ENCODE measurements at places on chromosomes 1 and 21.
A peak's percentile ranks its signal among the peaks of the same experiment; 100 is the strongest.

DNA sequence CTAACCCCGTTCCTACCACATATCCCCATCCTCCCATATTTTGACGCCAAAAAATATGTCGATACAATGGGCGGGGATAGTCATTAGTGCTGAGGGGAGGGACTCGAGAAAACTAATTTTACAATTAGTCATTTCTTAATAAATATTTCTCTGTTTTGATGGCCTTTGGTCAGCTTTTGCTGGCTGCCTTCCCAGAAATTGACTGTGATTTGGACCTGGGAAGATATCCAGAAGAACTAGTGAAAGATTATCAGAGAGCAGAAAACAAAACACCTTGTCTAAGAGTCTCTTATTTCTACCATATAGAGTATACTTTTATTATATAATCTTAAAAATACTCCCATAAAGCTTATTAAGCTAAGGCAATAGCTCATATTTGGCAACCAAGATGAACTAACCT lies 247.6 kb downstream of the MRPL39 start:
- DNase-seq, result peak; percentile 23
- no peaks in the 10 kb centered on the region for H3K36me3 ChIP-seq
- no peaks in the 10 kb centered on the region for H3K27me3 ChIP-seq
- H3K27ac ChIP-seq, result no peak overlapping the region
- no peak overlapping the region for H3K4me3 ChIP-seq
- H3K4me1 ChIP-seq, result no peaks in the 10 kb centered on the region

DNA sequence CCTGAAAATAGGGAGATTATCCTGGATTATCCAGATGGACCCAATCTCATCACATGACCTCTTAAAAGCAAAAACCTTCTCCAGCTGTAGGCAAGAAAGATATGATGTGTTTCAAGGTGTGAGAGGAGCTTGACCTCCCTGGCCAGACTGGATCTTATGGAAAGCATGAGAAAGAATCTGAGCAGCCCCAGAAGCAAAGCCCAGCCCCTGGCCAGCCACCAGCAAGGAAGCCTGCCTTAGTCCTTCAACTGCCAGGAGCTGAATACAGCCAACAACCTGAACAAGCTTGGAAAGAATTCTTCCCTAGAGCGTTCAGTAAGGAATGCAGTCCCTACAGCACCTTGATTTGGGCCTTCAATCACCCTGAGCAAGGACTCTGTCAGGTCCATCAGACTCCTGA lies 375.0 kb upstream of the CHRM3 start:
- no peak for DNase-seq
- H3K27me3 ChIP-seq, result no peaks in the 10 kb centered on the region
- H3K4me1 ChIP-seq, result no peaks in the 10 kb centered on the region
- H3K4me3 ChIP-seq, result no peak overlapping the region
- no peaks in the 10 kb centered on the region for H3K36me3 ChIP-seq
- no peak overlapping the region for H3K27ac ChIP-seq

DNA sequence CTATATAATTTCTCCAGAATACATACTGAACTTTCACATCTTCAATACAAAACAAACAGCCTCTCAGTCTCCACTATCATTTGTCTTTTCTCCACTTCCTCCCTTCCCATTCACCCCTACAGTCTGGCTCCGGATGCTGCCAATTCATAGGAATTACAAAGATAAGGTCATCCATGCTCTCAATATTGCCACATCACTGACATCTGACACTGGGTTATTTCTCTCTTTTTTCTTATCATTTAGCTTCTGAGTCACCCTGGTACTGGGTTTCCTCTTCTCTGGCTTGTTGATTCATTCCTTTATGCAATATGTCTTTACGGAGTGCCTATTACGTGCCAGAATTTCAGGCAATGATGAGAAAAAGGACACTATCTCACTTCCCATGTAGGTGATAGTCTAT lies 3.1 kb upstream of the SH3BP5L start:
- peaks cover 13% of the 10 kb centered on the region for H3K4me1 ChIP-seq
- no peaks in the 10 kb centered on the region for H3K36me3 ChIP-seq
- no peak overlapping the region for H3K27ac ChIP-seq
- peak; percentile 78 for DNase-seq

DNA sequence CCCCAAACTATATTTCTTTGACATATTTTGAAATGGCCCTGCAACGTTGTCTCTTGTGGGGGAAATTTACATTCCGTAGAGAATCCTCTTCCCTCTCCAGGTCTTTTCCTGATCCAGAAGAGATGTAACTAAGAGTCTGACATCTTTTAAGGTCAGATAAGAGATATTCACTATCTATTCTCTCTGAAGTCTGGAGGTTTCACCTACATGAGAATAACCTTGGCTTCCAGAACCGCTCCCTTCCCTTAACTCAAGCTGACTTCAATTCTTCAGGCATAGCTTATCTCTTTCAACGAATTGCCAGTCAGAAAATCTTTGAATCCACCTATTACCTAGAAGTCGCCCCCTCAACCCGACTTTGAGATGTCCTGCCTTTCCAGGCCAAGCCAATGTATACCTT lies 9.9 kb downstream of the FCRLB start:
- DNase-seq, result no peak
- peaks cover 2% of the 10 kb centered on the region for H3K4me1 ChIP-seq
- no peak overlapping the region for H3K4me3 ChIP-seq
- H3K27ac ChIP-seq, result no peak overlapping the region

All from fibroblast of lung (primary cell).